Effector CD8-positive, alpha-beta T cell (primary cell): ENCODE measurements at places on chromosomes 6 and 20.
A peak's percentile ranks its signal among the peaks of the same experiment; 100 is the strongest.

DNA sequence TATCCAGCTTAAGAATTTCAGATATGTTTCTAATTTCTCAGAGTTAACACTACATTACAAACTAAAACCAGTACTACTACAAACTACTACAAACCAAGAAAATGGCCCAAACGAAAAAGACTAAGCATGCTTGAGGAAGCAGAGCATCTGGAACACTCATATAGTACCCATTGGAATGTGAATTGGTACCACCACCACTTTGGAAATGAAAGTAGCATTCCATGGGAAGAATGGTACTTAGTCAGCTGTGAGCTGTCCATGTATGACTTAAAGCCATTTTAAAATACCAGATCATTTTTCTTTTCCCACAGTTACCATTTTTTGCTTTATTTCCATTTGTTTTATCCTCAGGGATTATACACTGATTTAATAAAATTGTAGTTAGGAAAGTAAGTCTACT, 30.5 kb downstream of the FBXO9 start:
- no peak for DNase-seq

DNA sequence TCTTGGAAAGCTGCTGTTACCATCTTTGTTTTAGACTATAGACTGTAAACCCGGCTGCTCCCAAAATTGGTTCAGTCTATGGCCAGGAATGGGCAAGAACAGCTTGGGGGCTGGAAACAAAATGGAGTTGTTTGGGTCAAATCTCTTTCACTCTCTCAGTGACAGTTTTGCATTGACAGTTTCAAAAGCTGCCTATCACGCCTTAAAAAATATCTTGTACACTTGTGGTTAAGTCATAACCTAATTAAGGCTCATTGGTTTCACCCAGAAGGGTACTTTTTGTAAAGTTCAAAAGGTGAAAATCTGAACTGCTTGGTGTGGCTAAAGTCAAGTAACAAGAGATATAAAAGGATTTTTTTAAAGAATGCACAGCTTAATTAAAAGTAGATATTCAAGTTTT, 76.1 kb upstream of the PRL start:
- DNase-seq, result no peak

GRCh38 chr6:108839083-108839642, 9.1 kb upstream of the ARMC2 start:
- DNase-seq, result no peak

DNA sequence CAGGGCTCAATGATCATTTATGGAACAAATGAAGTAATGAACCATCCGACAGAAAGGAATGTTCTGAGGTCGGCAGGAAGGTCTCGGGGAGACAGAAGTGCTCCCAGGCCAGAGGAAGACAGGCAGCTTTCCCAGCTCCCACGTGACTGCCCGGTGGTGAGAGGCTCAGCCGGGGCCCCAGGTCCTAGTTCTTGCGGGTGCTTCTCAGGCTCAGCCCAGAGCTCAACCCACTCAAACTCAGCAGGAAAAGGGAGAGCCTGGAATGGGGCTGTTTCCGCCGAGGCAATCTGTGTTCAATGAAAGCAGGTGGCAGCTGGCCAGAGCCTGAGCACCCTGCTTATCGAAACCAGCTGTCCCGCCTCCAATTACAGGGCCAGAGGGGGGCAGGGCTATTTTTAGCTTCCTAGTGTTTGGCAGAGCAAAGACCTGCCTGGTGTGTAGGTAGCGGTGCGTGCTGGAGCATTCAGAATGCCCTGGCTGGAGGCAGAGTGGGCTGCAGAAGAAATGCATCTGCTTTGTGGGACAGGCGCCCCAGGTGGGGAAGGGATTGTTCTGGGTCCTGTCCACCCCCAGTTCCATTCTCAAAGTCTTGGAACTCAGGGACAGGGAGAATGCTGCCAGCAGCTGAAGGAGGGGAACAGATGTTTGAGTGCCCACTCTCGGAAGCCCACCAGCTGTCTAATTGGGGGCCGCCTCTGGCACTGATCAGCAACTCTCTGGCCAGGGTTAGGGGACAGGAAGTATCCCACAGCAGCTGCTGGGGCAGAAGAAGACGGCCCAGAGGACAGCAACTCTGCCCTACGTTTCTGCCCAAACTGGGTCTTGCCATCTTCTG, 145.1 kb downstream of the PREX1 start:
- no peak for DNase-seq

- no peak for DNase-seq
Observed at GRCh38 chr6:44475417-44475778, 87.9 kb downstream of the CDC5L start.

DNA sequence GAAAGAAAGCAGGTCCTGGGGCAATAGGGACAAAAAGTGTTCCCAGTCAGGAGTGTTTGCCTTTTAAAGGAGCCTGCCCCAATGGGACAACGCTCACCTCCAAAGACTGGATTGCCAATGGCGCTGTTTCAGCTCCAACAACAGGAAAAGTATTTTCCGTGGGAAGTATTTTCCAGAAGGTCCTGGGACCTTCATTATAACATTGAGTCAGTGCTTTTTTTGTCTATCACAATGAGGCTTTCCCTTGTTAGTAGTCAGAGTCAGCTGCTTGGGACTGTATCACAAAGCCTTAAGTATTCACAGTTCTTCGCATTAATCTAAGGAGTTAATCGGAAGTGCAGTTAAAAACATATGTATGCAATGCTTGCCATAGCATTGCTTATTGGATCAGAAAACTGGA, 17.3 kb downstream of the TRAF3IP2 start:
- DNase-seq, result no peak

GRCh38 chr20:46523696-46524328, 10.5 kb upstream of the ZNF334 start:
- DNase-seq, result no peak

DNA sequence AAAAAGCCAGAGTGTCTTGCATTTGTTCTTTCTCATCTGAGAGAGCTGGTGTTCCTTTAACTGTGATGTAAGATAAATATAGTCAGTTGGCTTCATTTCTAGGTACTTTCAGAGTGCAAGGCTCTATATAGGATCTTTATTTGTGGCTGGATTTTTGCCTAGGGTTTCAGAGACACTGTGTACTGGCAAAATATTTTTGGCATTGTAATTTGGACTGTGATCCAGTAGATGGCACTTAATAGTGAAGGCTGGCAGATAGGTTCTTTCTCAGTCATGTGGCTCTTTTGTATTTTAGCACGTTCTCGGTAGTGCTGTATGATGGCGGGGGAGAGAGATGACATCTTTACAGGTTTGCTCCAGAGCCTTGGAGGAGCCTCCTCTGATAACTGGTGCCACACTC, 26.8 kb upstream of the SLC35B3 start:
- DNase-seq, result no peak

DNA sequence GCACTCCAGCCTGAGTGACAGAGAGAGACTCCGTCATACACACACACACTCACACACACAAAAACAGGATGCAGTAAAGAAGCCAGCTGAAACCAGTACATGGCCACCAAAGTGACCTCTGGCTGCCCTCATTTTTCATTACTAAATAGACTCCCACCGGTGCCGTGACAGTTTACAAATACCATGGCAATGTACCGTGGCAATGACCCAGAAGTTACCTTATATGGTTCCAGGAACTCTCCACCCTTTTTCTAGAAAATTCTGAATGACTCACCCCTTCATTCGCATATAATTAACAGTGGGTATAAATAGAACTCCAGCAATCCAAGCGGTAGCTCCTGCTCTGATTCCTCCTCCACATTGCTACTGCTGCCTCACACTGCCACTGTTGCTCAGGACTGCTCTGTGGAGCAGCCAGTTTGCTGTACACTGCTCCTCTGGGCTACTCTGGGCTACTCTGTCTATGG, 57.7 kb downstream of the SNX5 start:
- DNase-seq, result no peak

DNA sequence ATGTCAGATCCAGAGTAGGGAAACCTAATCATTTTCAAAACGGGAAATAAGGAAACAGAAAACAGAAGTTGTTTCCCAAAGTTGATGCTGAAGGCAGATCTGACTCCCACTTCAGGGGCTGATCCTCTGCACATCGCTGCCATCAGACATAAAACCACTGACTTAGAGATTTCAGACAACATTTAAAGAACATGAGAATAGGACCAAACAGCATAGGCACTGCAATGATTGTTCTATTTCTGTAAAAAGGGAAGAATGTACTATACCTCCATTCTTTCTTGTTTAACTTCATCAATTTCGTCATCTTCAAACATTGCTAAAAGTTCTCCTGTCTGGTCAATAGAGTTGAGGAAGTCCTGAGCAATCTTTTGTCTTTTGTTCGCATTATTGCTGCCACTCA, 324.7 kb upstream of the RUNX2 start:
- DNase-seq, result no peak

DNA sequence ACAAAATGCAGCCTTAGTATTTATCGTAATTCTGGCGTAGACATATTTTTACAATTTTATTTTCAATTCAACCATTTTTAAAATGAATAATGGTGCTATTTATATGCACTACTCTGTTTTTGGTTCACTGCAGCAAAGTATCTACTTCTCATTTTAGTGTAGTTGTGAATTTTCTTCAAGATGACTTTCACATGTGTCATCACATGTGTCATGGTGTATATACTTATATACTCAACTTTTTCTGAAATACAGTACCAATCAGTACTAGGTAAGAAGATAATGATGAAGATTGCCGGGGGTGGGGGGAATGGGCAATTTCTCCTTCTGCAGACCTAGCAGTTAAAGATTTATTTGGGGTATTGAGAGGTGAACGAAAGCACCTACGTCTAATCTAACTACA, 634.5 kb downstream of the PHF3 start:
- DNase-seq, result no peak

DNA sequence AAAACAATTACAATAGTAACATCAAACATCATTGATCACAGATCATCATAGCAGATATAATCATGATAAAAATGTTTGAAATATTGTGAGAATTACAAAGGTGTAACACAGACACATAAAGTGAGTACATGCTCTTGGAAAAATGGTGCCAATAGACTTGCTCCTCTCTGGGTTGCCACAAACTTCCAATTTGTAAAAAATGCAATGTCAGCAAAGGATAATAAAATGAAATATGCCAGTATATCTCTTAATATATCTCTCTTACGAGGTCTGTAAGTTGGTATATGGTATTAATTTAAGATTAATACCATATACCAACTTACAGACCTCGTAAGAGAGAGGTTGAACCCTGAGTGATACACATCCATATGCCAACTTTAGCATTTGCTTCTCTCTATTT, 13.4 kb upstream of the CST3 start:
- no peak for DNase-seq

DNA sequence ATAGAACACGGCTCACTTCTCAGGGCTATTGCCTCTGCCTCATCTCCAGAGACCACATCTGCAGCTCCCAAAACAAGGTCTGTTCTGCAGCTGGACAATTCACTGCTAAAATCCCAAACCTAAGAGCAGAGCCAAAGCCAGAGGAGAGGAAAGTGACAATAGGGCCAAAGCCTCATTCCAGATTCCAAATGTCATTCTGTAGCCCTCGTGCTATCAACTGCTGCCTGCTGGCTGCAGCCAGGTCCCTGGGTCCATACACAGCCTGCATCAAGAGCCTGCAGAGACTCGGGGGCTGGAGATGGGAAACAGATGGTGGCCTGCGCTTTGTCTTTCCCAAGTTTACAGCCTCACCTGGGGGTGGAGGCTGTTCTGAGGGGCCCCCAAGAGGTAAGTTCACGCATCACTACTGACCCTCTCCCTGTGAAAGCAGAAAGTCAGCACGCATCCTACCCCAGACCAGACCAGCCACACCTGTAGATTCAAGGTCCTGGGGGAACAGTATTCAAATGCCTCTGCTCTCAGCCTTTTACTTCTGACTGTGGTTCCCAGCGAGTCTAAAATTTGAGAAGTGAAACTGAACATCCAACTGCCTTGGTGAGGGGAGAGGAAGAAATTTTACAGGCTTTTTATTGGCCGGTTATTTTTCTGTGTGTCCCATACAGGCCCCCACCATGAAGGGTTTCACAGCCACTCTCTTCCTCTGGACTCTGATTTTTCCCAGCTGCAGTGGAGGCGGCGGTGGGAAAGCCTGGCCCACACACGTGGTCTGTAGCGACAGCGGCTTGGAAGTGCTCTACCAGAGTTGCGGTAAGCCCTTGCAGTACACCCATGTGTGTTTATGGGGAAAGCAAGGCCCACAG, at the start of gene LY86:
LY86 (plus strand) TSS at position 657 of the 860 bp plus-strand sequence; CDS start at position 672, 15 bp downstream.
- no peak for DNase-seq

GRCh38 chr6:154494592-154495311, 15.7 kb downstream of the CNKSR3 start:
- DNase-seq, result no peak

GRCh38 chr6:106300944-106301343, 24.6 kb downstream of the ATG5 start:
- DNase-seq, result no peak

- no peak for DNase-seq
Observed at GRCh38 chr6:3504938-3505805, 48.3 kb upstream of the SLC22A23 start.

GRCh38 chr6:149895048-149895590, 2.8 kb downstream of the RAET1E start:
- DNase-seq, result no peak

DNA sequence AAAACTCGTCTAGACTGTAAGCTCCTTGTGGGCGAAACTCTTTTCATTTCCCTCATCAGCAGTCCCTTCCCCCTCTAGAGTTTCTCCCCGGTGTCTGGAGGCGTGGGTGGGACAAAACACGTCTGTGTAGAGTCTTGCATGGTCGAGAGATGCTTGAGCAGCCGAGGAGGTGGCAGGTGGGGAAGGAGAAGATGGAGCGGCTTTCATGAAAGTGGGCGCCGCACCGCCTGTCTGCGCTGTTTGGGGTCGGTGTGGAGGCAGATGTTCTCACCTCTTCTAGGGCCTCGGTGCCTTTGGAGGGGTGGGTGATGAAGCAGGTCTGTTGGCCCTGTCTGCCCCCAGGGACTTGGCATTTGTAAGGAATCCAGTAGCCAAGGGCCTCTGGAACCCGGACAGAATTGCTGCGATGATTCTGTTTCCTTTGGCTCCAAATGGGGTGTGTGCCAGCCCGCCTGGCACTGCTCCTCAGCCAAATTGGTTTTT, 1.2 kb downstream of the BRPF3 start:
- peak; percentile 5 for DNase-seq

DNA sequence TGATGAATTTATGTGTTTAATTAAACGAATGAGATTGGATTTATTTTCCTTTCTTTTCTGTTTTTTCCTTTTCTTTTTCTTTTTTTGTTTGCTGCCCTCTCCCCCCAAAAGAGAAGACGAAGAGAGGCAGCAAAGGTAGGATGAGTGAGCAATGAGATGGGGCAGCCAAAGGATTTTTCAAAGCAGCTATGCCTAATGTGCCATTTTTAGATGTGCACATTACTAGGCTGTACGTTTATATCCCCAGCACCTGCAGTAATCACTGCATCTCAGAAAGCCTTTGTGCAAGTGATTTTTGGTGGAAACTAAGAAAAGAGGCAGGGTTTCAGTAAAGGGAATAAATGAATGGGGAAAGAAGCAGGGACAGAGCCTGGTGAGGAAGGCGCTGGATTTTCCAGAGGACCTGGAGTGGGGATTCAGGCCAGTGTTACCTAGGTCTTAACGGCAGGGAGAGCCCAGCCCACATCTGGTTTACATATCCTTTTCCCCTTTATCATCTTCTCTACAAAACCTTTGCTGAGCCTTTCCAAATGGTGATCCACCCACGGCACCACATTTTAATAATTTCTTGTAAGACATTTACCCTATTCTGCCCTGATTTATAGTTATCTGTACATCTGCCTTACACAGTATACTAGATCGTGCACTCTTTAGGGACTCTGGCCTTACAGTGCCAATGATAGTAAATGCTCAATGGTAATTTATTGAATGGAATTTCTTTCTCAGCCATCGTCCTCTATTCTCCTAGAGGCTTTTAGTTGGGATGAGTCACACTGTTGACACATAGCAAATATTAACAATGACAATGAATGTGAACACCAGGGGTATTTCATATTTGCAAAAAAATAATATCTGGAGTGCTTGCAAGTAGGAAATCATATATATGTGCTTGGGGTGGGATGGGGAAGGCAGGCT, 38.3 kb upstream of the ATXN1 start:
- no peak for DNase-seq

- no peak for DNase-seq
Observed at GRCh38 chr20:58028123-58028522, 200.3 kb downstream of the ANKRD60 start.
